ENCODE measurements at places on chromosomes 7 and 10.

GRCh38 chr7:156440456-156440855 is 200.1 kb upstream of the RNF32 start:
- no peak for DNase-seq

GRCh38 chr7:21355406-21355874 is 72.4 kb upstream of the SP4 start:
- DNase-seq, result peak; percentile 26

DNA sequence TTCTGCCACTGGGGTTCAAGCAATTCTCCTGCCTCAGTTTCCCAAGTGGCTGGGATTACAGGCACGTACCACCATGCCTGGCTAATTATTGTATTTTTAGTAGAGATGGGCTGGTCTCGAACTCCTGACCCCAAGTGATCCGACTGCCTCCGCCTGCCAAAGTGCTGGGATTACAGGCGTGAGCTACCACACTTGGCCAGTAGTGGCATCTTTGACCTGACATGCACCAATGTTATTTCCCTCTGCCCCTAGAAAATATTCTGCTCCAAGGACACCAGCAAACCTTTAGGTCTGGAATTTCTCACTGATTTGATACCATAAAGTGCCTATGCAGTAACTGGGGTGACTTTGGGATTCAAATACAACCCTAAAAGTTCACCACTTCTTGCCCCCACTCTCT is 179.4 kb downstream of the ARID5B start:
- DNase-seq, result no peak

GRCh38 chr10:4355350-4355749 is 470.7 kb upstream of the AKR1E2 start:
- DNase-seq, result no peak

GRCh38 chr10:6267941-6268340 is 65.2 kb downstream of the PFKFB3 start:
- no peak for DNase-seq

GRCh38 chr10:76125900-76126299 is 694.5 kb downstream of the LRMDA start:
- DNase-seq, result no peak

- no peak for DNase-seq
Observed at GRCh38 chr10:111085690-111086353, 9.0 kb downstream of the ADRA2A start.

DNA sequence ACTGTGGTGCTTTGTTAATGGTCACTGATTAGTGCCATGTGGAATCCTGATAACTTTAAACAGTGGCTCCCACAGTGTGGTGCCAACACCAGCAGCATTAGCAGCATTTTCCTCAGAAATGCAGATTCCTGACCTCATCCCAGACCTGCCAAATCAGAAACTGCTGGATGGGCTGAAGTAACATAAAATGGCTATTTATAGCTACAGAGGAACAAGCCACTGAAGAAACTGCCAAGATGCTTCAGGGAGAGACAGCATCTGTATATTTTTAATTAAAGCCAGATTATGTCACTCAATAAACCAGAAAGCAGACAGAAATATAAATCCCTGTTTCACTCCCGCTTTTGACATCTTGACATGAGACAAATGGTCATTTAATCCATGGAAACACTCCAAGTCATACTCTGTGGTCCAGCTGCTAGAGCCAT is 178.5 kb downstream of the AMPH start:
- DNase-seq, result no peak

- peak; percentile 15 for DNase-seq
Observed at GRCh38 chr10:31745612-31746376, 182.8 kb downstream of the ARHGAP12 start.

- no peak for DNase-seq
Observed at GRCh38 chr7:144575456-144575855, 172.0 kb upstream of the NOBOX start.

DNA sequence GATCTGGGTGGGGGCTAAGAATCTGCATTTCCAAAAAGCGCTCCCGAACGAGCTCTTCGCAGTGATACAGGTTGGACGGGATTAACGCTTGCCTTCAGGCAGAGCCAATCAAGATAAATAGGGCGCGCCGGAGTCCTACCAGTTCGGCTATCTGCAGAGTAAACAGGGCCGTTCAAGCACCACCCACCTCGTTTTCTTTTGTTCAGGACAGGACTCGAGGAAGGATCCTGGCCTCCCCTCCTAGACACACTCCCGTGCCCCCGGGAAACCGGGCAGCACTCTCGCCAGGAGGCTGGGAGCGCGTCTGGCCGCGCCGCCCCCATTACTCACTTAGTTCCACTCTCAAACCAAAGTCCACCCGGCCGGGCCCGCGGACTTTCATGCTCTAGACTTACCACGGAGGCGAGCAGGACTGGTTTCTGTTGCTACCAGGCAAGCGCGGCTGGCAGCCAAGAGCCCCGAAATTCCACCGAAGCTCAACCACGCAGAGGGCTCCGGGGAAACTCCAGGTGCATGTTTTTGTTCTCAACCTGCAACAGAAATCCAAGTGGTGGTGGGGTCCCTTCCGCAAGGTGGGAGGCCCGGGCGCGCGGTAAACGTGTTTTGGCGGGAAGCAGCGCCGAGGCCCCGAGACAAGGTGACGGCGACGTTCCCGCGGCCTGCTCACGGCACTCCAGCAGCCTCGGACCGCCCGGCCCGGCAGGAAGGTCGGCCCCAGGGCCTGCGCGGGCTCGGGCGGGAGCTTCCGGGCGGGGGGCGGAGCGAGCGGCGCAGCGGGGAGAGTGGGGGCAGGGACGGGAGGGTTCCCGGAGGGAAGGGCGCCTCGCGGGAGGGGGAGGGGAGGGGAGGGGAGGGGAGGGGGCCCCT is 12.7 kb downstream of the HNRNPF start:
- DNase-seq, result peak; percentile 80

GRCh38 chr7:77338883-77339629 is 77.1 kb downstream of the GSAP start:
- DNase-seq, result no peak

GRCh38 chr10:9851808-9852207 is 1165.9 kb upstream of the CELF2 start:
- DNase-seq, result no peak

GRCh38 chr10:78160591-78160990 is 126.9 kb downstream of the RPS24 start:
- DNase-seq, result no peak

DNA sequence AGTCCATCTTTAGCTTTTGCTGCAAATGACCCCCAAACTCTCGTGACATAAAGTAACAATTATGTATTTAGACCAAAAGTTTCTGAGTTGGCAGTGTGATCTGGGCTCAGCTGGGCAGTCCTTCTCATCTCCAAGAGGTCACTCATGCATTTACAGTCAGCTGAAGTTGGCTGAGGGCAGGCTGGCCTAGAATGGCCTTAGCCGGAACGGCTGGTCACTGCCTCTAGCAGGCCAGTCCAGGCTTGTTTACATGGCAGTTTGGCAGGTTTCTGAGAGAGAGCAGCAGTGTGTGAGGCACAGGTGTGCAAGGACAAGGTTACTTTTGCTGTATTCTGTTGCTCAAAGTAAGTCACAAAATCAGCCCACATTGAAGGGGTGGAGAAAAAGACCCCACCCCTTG is 200.0 kb upstream of the AGK start:
- DNase-seq, result no peak

GRCh38 chr10:132399117-132400035 is 2.4 kb downstream of the PWWP2B start:
- no peak for DNase-seq

- no peak for DNase-seq
Observed at GRCh38 chr10:62545160-62546066, 171.2 kb downstream of the ZNF365 start.

DNA sequence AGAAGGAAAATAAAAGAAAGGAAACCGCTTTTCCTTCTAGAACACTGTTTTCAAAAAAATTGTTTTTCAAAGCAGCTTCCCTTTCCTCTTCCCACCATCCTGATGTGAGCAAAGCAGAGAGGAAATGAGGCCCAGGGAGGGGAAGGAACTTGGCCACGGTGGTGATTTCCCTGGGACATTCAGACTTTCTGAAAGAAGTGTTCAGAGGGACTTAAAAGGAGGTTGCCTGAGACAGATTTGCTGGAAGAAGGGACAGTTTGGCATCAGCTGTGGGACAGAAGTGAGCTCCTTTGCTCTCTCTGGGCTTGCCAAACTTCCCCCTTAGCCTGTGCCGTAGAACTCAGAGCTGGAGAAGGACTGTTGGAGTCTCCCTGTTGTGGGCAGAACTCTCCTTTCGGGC is 30.3 kb downstream of the ADCYAP1R1 start:
- no peak for DNase-seq

DNA sequence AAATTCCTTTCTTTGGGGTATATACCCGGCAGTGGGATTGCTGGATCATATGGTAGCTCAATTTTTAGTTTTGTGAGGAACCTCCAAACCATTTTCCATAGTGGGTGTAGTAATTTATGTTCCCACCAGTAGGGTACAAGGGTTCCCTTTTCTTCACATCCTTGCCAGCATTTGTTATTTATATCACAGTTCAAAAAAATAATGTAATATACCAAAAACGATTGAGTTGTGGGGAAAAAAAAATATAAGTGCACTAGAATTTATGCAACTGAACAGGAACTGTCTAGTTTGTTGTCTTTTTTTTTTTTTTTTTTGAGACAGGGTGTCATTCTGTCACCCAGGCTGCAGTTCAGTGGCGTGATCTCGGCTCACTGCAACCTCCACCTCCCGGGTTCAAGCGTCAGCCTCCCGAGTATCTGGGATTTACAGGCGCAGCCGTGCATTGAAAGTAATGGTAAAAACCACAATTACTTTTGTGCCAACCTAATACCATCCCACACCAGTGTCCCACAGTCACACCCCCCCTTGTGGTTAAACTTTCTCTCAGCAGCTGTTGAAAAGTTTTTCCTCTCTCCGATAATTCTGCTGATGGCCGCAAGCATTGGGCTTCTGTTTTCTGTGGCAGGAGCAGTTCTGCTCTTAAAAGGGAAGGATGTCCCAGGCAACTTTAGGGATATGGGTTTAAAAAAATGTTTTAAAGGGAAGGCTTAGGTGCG is 6.8 kb upstream of the LAT2 start:
- DNase-seq, result no peak

GRCh38 chr10:70893227-70894006 is 5.1 kb upstream of the PCBD1 start:
- no peak for DNase-seq

DNA sequence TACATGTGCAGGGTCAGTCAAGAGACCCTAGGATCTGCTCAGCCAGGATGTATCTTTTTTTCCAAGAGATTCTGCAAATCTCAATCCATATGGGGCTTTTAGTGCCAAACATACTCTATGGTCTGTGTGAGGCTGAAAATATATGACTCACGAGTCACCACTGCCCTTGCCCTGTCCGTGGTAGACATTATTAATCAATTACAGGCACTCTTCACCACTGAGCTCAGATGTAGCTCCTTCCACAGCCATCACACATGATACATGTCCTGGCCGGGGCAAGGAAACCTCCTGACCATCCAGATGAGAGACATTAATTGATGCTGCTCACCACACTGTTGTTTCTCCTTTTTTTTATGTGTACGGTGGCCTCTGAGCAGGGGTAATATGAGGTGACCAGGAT is 90.2 kb upstream of the RET start:
- no peak for DNase-seq

- DNase-seq, result peak; percentile 20
Observed at GRCh38 chr7:22452142-22452959, 47.6 kb downstream of the STEAP1B start.

DNA sequence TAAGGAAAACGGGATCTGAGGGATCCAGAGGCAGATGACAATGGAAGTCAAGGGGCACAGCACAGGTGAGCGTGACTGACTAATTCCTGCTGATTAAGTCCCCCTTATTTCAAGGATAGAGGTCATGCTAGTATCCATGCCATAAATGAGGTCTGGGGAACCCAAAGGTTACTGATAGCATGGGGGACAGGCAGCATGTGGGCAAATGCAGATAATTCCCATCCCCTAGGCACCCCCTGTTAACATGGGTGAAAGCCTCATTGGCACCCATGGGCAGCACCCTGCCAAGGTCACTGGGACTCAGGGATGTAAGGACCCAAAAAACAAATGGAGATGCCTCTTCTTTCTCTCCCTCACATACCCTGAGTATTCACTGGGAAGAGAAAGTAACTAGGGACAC is 139.7 kb downstream of the WDR11 start:
- no peak for DNase-seq

GRCh38 chr7:4216016-4216415 is 466.1 kb upstream of the FOXK1 start:
- DNase-seq, result no peak

- DNase-seq, result no peak
Observed at GRCh38 chr7:104940023-104940710, 73.8 kb upstream of the KMT2E start.

GRCh38 chr7:66169616-66170015 is 35.5 kb upstream of the TPST1 start:
- DNase-seq, result no peak

DNA sequence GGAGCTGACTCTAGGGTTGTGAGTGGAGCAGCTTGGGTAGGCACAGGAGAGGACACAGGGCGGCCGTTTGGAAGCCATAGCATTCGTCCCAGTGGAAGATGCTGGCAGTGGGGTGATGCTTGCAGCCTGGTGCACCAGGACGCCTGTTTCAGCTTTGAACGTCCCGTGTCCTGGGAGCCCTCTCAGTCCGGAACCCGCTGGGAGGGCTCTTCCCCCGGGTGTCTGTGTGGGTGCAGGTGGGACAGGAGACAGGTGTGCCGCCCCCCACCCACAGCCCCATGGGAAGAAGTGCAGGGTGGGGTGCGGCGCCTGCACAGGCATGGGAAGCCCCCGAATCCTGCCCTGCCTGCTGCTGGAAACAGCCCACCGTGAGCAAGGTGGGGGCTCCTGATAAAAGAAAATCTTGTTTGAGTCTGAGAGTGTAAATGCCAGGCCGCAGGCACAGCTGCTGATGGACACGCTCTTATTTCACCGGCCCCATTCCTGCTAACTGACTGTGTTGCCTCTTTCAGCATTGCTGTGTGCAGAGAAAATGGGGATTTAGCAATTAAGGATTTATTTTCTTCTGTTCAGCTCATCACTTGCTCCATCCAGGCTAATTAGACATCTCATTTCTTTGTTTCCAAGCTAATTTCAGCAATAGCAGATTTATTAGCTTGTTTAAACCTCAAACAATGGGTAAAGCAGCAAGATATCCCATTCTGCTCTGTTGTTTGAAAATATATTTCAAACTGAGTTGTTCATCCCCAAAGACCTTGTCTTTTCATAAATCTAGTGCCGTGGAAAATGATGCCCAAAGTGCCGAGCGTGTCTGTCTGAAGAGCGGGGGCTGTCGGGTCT is 54.9 kb upstream of the DPYSL4 start:
- DNase-seq, result no peak

DNA sequence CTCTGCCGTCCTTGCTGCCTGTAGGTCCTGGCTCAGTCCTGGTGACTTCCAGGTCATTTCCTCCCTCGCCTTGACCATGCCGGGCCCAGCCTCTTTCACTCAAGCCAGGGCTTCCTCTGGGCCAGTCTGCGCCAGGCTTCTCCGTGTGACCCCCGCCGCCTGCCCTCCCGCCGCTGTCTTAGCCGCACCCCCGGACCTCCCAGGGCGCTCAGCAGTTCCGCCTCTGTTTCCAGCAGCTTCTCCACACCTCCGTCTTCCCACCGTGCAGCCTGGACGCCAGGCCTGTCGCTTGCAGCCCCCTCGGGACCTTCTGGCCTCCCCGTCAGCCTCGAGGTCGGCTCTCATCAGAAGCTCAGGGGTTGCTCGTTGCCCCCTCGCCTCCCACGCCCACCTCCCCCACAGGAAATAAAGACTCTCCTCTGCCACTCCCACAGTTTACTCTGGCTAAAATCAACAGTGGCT is 123.0 kb upstream of the FZD8 start:
- no peak for DNase-seq

- DNase-seq, result no peak
Observed at GRCh38 chr10:5813091-5813340, 218 bp downstream of the GDI2 start.

GRCh38 chr10:110107887-110108286 is 99.5 kb upstream of the MXI1 start:
- DNase-seq, result no peak

GRCh38 chr7:26060733-26061677 is 91.0 kb upstream of the NFE2L3 start:
- DNase-seq, result no peak
